Fibroblast of skin of left biceps (primary cell): ENCODE measurements at places on chromosomes 12 and 14.

DNA sequence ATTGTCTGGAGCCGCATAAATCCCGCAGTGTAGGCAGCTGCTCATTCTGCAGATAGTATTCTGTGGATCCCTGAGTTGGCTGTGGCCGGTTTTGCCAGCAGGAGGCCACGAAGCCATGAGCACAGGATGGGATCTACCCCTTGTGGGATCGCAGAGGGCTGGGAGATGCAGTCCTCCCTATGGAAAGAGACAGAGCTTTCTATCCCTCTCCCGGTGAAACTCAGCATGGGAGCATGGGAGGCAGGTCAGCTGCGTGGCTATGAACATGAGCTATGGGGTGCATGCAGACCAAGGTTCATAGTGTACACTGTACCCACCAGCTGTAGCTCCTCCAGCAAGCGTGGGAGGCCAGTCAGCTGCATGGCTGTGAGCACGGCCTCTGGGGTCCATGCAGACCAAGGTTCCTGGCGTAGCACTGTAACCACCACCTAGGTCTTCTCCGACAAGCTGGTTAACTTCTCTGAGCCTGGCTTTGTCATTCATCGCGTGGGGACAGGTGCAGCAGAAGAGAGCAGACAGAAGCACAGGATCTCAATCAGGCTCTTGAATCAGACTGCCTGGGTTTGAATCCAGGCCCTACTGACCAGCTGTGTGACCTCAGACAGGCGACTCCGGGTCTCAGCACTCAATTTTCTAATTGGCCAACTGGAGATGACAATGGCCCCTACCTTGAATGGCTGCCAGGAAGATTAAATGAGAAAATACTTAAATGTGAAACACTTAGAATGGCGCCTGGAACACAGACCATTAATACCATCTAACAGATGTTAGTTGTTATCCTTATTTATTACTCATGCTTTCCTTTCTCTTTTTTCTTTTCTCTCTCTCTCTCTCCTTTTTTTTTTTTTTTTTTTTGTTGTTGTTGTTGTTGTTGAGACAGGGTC lies 6.0 kb downstream of the BDKRB1 start:
- DNase-seq = no peak

GRCh38 chr12:75976113-75976512 lies 55.5 kb downstream of the PHLDA1 start:
- no peak for DNase-seq

DNA sequence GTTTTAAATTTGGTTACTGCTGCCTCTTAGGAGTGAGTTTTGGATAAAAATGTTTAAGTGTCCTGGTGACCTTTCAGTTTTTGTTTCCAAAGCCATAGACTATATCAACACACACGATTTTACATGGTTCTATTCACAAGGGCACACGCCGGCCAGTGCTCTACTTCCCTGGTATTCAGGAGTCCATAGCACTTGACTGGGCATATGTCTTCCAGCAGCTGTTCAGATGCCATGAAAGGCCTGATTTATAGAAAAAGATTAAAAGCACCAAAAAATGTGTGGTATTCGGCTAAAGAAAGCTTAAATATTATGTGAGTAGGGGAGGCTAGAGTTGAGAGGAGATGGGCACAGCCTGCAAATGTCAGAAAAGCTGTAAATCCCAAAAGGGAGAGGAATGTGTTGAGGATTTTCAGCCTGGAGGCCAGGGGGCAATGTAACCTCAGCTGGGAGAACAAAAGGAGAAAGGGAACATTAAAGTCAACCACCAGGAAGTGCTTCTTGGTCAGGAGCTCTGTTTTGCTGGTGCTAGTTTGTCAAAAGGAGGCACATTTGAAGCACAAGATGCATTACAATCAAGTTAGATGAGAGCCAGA lies 478.4 kb downstream of the RAD51B start:
- no peak for DNase-seq

- DNase-seq = no peak
Measured at GRCh38 chr14:63392236-63392635, 73.5 kb upstream of the GPHB5 start.

GRCh38 chr14:79204591-79204990 lies 1006.7 kb downstream of the DIO2 start:
- no peak for DNase-seq

DNA sequence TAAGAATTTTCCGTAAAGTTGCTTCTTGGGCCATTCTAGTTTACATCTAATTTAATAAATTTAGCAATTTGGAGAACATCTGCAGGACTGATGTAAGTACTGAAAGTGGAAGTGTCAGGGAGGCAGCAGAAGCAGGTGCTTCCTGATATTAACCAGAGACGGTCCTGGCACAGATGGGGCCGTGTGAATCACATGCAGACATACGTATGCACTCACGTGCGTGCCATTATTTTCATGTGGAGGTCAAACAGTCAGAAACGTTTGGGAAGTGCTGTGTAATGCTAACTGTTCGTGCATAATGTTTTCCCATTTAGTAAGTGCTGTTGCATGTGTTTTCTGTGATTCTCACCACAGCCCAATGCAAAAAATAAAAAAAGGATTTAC lies 87.8 kb upstream of the DYNC1H1 start:
- peak; percentile 24 for DNase-seq

GRCh38 chr12:123139926-123140675 lies 10.8 kb downstream of the PITPNM2 start:
- DNase-seq = no peak

DNA sequence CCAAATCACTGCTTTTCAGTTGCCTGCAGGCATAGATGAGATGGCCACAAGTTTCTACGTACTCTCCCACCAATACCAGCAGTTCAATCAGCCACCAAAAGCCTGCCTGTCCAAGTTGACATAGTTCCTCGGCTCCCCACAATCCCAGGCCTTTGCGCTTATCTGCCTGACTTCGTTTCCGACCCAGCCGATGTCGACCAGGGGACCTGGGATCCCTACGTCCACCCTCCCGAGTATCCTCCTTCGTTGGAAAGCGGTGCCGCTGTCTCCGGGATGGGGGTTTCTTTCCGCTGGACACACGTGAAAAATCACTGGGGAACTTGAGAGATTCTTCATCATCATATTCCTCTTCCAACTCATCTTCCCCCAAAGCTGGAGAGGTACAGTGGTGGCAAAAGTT lies 1.6 kb downstream of the DNAJC14 start:
- no peak for DNase-seq

DNA sequence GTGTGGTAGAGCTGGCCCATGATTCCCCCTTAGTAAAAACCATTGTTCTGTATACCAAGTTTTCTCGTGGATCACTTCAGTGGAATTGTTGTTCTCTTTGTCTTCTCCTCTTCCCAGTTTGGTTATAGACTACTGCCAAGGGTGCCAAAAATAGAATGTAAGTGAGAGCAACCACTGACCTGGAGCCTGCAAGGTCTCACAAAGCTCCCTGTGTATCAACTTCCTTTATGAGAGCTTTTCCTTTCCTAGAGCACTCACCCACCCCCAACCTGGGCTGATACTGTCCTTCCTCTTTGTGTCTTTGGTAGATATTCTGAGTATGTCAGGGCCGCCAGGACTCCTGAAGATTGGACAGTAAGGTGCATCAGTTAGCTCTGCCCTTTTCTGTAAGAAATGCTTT lies 101.0 kb downstream of the SCN8A start:
- no peak for DNase-seq

DNA sequence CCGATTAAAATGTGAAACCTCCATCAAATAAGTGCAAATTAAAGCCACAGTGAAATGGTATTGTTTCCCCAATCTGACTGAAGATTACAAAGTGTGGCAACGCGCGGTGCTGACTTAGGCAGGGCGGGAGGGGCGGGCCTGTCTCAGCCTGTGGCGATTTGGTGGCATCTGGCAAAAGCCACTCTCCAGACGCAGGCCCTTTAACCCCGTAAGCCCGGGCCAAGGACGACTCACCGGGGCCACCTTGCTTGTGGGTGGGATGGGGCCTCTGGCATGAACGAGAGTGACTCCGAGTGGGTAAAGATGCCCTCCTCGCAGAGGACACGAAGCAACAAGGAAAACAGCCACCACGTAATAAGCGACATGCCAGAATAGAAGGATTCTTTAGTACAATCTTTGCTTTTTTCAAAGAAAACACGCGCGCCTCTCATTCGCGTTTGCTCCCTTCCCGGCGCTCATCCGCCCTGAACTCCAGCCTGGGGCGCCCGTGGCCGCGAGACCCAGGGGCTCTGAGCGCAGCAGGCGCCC lies 815 bp downstream of the DEGS2 start:
- no peak for DNase-seq

DNA sequence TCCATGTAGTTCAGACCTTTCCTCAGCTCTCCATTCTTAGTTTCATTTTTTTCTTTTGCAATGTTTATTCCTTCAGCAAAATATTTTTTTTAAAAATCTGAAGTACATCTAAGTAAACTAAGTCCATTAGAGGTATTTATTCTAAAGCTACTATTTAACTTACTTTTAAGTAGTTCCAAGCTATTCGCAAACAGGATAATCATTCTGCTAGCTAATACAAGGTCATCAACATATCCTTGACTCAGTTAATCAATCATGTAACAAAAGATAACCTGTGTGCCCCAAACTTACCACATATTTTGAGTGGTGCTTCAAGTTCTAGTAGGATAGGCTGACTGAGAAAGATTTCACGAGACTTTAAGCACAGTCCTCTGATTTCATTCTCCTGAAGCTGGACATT lies 11.2 kb downstream of the PPP1CC start:
- DNase-seq = no peak

GRCh38 chr12:88227263-88227662 lies 85.2 kb downstream of the TMTC3 start:
- no peak for DNase-seq

DNA sequence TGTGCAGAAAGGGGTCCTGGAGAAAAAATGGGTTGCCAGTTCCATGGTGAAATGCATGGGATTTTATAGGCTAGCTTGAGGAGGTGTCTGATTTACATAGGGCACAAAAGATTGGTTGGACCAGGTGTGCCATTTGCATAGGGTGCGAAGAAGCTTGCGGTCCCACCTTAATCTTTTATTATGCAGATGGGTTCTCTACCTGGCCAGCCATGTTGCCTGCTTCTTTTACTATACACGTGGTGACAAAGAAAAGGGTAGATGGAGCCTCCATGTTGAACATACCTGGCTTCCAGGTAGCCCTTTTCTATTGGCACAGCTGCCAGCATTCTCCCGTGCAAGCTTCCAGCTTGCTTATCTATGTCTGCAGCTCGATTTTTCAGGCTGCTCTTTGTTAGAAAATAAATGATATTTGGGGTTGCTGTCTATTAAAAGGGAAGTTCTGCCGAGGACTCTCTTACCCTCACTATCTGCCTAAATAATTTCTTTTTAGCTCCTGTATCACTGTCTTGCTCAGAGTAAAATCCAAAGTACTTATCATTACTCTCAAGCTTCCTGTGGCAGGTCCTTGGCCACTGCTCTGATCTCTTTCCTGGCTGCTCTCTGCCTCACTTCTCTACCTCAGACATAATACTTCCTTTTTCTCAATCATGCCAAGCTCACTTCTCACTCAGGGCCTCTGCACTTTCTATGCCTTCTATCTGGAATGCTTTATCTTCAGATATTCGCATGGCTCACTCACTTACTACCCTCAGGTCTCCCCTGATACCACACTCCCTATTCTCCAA lies 216.0 kb upstream of the DAAM1 start:
- no peak for DNase-seq

DNA sequence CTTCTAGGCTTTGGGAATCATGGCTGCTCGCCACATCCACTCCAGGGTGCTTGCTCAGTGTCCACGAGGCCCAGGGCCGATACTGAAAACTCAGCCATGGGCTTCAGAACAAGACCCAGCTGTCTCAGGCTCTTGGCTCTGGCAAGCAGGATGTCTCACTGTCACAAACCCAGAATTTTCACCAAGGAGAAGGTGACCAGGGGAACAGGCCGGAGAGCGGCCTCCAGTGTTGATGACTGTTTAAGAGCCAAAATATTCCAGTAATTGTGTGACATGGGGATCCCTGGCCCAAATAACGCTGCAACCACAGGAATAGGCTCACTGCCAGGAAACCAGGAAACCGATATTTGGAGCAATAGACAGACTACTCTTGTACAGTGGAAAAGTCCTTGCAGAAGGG lies 9.8 kb upstream of the SERPINA5 start:
- DNase-seq = no peak

DNA sequence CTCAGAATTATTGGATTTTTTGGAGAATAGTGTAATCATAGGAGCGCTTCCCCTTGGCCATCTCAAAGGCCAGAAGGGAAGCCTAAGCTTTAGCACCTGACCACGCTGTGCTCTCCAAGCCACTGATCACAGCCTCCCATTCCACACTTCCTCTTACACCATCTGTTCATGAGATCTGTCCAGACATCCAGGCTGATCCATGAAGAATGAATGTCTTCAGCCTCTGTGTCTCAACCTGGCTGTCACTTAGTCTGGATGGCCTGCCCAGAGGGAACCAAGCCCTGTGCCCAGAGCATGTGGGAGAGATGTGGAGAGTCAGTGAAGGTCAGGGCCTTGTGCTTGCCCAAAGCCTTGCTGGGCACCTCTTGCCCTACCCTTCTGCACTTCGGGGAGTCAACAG lies 40.5 kb downstream of the TSPAN11 start:
- DNase-seq = no peak

DNA sequence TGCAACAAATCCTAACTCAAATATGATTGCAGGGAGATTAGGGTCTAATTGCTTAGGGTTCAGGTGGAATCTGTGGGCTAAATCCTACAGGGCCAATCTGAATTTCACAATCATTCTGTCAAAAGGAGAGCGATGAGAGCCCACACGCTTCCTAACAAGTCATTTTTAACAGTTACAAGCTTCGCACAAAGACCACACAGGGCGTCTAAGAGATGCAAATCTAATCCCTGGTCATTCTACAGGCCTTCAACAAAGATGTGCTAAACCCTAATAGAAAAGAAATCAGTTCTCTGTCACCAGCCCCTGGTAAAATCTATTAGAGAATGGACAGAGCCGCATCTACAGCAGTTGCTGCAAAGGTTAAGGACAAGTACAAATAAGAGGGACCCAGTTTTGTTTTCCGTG lies 15.3 kb downstream of the NKX2-1 start:
- no peak for DNase-seq

GRCh38 chr14:100285021-100285912 lies 21.0 kb downstream of the SLC25A29 start:
- peak; percentile 29 for DNase-seq

- no peak for DNase-seq
Measured at GRCh38 chr12:109729371-109729781, 15.8 kb downstream of the FAM222A start.

DNA sequence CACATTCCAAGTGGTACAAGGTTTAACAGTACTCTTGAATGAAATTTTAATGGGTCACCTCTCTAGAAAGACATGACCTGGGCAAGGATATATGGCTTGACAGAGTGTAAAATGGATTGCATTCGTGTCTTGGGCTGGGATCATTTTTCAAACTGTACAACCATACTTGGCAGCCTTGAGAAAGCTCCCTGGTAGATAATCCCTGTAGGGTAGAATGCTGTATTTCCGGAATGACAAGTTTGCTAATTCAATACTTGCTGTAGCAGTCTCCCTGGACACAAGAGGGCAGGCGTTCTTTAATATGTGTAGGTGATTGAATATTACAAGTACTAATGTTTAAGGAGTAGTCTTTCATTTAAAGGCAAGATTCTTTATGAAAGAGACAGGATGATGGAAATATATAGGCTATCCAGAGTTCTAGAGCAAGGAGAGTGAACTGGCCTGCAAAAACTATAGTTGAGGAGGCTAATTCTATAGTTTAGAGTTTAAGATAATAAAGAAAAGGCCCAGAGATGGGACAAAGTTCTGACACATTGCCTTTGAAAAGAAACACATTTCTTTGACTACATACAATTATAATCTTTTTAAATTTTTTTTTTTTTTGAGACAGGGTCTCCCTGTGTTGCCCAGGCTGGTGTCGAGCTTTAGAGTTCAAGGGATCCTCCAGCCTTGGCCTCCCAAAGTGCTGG lies 53.4 kb downstream of the PLBD1 start:
- no peak for DNase-seq
